ENCODE measurements at places on chromosomes 6 and 20. TPM values are rescaled to one million over a fixed set of nuclear protein-coding genes. Genes with fewer than 3 reads are reported as not detected.

- DNase-seq: no peak
Measured at GRCh38 chr20:21002486-21002885, 103.7 kb downstream of the LINC00237 start.

GRCh38 chr20:61692479-61692878, 373.2 kb downstream of the TAF4 start:
- no peak for DNase-seq

DNA sequence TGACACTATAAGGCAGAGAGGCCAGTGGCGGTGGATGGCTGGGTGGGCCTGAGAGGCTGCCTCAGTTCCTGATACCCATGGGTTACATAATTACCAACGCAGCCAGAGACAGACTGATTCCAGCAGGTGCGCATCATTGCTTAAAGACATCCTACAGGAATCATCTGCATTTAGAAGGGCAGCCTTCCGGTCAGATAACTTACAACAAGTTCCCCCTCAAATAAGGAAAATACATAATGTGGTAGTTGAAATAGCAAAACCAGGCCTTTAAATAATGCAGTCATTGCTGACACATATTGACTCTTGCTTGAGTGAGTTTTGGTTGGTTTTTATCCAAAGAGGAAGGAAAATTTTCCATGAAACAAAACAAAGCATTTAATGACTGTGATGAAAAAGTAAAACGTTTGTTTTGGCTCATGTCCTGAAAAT, 81.9 kb downstream of the SIM1 start:
- no peak for DNase-seq

Gene CABLES2
- total RNA-seq: 15.2 TPM

GRCh38 chr20:4320291-4320690, 304.9 kb upstream of the RNF24 start:
- no peak for DNase-seq

DNA sequence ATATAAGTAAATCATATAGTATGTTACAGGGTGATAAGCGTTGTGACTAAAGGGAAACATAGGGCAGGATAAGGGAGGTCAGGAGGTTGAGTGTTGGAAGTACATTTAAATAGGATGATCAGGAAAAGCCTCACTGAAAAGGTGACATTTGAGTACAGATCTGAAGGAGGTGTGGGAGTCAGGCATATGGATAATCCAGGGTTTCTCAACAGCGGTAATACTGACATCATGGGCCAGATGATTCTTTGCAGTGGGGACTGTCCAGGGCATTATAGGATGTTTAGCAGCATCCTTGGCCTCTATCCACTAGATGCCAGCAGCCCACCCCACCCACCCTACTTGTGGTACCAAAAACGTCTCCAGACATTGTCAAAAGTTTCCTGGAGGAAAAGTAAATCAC, 292.6 kb upstream of the PREP start:
- no peak for DNase-seq

Data from GM12878 (cell line).